ENCODE measurements at places on chromosomes 16 and 17.

GRCh38 chr16:30377050-30377811 lies 2.6 kb downstream of the MYL11 start:
- no peak for DNase-seq

GRCh38 chr17:37476431-37477120 lies 13.1 kb upstream of the DUSP14 start:
- DNase-seq: no peak

- DNase-seq: no peak
Measured at GRCh38 chr17:49399995-49400394, 14.7 kb downstream of the PHB1 start.

DNA sequence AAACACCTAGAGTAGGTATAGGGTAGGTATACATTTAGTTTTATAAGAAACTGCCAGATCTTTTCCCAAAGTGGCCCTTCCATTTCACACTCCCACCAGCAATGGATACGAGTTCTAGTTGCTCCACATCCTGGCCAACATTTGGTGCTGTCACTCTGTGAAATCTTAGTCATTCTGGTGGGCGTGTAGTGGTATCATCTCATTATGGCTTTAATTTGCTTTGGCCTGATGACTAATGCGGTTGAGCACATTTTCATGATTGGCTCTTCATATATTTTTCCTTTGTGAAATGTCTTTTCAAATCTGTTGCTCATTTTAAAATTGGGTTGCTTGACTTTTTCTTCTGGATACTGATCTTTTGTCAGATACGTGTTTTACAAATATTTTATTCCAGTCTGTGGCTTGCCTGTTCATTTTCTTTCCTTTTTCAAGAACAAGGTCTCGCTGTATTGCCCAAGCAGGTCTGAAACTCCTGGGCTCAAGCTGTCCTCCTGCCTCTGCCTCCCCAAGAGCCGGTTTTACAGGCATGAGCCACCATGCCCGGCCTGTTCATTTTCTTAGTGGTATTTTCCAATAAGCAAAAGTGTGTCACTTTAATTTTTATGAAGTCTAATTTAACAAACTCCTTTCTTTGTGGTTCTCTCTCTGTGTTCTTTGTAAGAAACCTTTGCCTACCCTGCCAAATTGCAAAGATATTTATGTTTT lies 192.4 kb downstream of the SEC14L1 start:
- peak; percentile 60 for DNase-seq

- DNase-seq: no peak
Measured at GRCh38 chr17:73639322-73639721, 4.9 kb downstream of the SDK2 start.

GRCh38 chr16:84670063-84670462 lies 21.8 kb downstream of the KLHL36 start:
- DNase-seq: no peak

DNA sequence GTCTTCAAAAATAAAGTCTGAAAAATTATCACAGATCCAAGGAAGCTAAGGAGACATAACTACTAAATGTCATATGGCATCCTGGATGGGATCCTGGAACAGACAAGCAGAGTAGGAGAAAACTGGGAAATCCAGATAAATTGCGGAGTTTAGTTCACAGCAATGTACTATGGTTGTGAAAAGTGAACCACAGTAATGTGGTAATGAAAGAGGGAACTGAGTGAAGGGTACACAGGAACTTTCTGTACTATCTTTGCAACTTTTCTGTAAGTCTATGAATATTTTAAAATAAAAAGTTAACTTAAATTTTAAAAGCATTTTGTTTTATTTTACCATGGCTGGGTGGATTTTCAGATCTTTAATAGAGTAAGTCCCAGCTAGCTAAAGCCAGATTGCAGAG lies 16.3 kb downstream of the SLFN12L start:
- DNase-seq: no peak

GRCh38 chr17:63930951-63931575 lies 1.1 kb downstream of the CD79B start:
- DNase-seq: peak; percentile 20

DNA sequence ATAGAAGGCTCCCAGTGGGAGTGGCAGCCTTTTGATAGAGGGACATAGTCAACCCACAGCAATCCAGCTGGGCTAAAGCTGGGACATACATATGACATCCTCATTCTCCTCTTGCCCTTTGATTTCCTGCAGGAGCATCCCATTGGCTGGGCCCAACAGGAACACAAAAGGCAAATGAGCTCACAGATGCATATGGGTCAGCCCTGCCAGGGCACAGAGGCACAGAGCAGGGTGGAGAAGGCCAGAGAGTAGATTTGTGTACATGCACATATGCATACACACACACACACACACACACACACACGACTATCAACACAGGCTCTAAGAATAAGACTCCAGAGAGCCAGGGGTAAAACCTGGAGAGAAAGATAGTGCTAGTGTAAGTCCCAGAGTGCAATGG lies 58.6 kb downstream of the MMD start:
- no peak for DNase-seq

- DNase-seq: no peak
Measured at GRCh38 chr16:69910964-69911363, 40.2 kb upstream of the CLEC18A start.

DNA sequence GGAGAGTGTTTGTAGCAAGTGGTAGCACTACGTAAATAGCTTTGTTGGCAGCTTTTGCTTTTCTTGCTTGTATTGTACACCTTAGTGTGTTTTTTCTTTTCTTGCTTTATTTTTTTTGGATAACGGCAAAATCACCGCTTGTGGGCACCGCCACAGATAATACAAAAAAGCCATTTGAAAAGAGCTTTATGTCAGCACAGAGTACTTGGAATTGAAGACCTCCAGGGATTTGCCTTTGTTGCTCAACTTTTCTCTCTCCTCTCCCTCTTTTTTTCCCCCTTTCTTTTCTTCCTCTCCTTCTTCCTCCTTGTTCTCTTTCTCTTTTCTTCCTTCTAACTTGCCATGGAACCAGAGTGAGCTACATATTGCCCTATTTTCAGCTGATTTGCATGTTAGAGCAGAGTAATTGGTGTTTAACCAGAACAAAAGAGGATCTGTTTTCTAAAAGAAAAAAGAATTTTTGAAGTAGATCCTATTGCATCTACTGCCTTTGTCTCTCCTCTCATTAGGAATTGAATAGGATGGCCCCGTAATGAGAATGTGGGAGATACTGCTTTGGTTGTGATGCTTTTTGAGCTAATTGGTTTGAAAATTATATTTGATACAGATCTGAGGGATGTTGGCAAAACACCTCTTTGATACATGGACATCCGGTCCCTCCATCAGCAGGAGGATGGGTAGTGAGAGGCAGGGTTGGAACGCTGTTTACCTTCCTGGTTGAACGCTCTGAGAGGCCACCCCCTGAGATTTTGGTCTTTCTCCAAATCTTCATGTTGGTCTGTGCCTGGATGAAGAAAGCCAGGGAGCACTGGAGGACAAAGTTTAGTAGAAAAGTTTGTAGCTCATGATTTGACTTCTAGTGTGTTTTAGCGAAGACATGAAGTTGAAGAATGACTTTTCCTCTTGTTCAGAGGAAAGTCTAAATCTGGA lies 85.6 kb downstream of the MSI2 start:
- no peak for DNase-seq

DNA sequence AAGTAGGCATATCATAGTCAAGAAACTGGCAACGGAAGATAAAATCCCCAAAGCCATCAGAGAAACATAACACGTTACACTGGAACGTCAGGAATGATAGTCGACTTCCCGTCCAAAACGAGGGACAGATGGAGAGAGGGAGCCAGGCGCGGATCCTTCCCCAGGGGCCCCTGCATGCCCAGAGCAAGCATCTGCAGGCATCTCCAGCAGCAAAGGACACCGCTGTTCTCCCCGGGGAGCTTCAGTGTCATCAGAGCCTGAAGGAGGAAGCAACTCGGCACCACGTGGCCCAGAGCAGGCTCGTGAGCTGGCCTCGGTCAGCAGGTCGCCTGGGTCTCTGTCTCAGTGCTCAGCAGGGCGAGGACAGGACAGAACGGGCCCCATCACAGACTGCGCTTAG lies 50.1 kb downstream of the LMF1 start:
- DNase-seq: no peak

DNA sequence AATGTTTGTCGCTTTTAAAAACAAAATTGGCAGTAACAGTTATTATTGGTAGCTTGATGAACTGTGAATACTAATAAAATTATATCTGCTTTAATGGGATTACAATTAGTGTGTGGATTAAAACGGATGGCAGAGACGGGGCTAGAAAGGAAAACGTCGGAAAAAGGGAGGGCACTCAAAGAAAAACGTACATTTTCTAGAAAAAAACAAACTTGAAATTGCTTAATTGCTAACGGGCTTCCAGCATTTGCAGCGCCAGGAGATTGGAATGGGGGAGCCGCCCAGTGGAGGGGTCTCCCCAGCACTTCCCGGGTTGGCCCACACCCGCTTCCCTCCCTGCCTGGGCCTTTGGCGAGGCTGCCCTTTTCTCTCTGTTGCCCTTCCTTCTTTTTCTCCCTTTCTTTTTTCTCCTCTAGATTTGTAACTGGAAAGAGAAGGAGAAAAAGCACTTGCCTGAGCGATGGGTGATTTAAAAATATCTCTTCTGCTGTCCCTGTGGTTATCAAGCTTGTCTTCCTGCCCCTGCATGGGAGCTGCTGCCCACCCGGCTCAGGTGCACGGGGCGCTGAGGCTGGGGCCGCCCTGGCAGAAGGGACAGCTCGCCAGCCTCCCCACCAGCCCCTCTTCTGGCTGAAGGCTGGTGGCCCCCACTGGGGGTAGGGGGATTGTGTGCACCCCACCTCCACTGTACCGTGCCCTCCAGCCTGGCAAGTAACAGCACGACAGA lies 5.9 kb downstream of the BAHCC1 start:
- no peak for DNase-seq

DNA sequence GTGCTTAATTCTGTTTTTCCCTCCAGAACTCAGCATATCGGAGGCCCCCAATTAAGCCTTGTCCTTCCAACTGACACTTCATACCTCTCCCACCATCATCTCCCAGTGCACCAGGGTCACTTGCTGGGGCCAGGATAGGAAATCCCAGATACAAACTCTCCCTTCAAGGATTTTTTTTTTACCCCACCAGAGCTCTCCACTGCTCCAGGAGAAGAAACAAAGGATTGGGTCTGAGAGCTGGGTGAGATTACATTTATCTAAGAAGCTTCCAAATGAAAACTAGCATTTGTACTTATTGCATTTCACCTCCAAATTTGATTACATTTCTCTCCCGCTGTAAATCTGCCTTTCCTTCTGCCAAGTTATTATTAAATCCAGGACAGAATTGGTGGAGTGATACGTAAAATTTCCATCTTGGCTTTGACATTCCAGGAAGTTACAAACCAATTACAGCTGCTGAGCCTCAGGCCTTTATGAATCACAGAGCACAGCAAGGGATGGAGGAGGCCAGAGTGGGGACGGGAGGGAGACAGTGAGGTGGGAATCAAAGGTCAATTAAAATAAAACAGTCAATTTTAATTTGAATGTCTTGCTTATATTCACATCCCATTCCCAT lies 123.5 kb downstream of the USP31 start:
- DNase-seq: no peak

- no peak for DNase-seq
Measured at GRCh38 chr16:81607805-81608522, 163.4 kb downstream of the CMIP start.

GRCh38 chr17:77649717-77650211 lies 308.7 kb upstream of the TNRC6C start:
- peak; percentile 8 for DNase-seq

DNA sequence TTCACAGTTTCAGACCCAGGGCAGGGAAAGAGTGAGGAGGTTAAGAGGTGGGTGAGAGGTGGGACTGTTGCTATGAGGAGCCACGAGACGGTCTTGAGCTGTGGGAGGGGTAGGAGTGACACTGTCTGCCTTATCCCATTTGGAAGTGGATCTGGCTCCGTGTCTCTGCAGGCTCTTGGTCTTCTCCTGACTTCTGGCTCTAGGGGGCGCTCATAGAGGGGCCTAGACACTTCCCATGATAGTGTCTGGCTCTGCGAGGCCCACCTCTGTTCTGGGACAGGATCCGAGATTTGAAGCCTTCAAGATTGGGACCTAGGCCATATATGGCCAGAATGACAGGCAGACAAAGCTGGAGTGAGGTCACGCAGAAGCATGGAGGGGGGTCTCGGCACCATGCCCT lies 204.5 kb downstream of the GSG1L start:
- DNase-seq: no peak

DNA sequence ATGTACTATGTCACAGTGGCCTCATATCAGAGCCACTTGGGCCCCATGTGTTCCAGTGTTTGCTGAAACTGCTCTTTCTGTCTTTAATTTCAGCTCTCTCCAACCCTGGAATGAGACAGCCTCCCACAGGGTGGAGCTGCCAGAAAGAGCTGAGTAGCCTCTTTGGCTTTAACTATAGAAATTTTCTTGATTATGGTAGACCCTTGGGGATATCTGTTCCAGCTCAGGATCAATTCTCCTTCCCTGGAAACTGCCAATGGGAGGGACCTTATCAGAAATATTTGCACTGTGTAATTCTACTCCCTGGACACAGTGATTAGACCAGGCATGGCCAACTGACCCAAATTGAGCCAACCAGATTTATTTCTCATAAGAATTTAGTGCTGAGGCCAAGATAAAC lies 39.0 kb upstream of the KDM8 start:
- no peak for DNase-seq

DNA sequence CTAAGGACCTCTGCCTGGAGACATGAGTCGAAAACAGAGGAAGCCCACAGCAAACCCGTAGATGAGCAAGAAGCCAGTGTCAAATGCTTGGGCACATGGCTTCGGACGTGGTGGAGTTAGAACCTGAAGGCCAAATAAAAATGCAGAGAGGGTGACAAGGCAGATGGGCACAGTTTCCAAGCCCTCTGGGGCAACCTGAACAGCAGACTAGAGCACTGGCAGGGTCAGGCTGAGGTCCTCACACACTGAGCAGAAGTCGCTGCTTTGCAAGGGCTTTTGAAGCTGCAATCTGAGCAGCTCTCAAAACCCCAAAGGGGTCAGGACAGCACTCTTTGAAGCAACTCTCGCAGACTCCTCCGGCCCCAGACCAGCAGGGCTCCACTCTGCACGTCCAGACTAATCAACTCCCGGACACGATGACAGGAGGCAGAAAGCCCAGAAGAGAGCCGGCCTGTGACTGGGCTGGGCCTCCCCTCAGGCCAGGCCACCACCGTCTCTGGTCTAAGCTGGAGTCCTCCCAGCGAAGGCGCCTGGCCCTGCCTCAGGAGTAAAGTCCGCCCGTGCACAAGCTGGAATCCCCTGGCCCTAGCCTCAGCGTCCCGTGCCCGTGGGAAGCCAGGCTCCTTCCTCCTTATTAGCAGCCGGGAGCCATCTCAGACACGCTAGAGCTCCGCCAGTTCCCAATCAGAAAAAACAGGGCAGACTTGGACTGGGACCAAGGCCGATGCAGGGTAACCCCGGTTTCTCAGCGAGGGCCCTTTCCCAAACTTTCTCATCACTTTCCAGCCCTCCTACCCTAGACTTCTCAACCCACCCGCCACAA lies 924 bp downstream of the SMARCD2 start:
- peak; percentile 47 for DNase-seq

All from lung microvascular endothelial cell (primary cell).